ENCODE measurements at places on chromosomes 2 and 18.

GRCh38 chr18:11159844-11160243, 10.5 kb upstream of the PIEZO2 start:
- DNase-seq = no peak

GRCh38 chr2:117762454-117762853, 52.0 kb upstream of the DDX18 start:
- no peak for DNase-seq

- no peak for DNase-seq
Observed at GRCh38 chr18:37395138-37395537, 170.5 kb downstream of the CELF4 start.

DNA sequence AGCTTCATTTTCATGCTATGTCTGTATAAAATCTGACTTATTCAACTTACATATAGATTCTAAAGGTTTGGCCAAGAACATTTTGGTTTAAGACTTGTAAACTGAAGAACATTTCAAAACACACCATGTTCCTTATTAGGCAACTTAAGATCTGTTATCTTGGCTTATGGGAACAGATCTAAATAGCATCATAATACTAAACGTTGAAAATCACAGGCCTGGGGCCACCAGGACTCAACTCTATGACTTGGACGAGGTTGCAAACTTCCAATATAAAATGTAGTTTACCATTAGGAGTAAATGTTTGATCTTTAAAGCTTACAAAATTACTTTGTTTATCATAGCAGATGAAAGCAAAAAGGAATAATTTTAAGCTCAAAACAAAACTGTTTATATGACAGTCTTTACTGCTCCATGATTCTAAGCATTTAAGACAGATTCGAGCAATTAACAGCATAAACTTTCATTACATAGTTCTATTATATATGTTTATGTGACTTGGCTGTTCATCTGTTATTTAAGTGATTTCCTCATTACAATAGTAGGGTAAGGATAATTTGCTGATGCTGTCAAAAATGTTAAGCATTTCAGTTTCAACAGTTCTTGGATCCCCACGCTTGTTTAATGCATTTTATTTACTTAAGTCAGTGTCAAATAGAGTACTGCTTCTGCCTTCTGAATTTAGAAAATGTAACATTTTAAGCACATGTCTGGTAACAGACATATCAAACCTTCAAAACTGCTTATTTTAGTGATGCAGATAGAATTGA, 8.3 kb downstream of the TCF4 start:
- no peak for DNase-seq

DNA sequence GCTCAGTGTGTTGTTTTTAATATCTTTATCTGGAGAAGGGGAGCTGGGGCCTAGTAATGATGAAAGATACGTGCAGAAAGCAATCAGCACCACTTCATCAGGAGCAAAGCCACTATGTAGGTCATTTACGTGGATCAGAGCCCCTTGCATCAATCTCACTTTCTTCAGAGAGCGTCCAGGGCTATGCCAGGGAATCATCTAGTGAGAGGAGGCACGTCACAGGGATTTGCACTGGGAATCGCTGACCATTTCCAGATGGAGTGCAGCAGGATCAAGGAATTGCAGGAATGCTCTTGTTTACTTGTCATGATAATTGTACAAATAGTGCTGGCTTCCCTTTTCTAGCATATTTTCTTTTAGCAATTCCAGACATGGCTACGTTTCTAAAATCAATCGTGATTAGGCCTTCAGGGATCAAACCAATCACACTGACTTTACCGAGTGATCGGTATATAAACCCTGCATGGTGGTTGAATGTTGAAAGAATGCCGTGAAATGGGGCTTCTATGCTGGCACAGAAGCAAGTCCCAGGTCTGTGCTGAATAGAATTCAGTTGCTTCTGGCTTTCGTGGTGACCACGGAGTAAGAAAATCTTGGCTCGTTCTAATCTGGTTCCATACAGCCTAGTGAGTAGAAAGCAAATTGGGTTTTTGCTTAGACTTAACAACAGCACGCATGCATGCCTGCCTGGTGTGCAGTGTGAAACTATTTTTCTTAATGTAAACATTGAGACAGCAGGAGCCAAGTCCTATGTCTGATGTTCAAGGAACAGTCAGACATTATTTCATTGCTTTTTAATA, 122.8 kb downstream of the TMEM200C start:
- no peak for DNase-seq

- DNase-seq = no peak
Observed at GRCh38 chr18:35469725-35470124, 28.0 kb downstream of the INO80C start.

GRCh38 chr18:2316082-2316750, 255.1 kb downstream of the METTL4 start:
- no peak for DNase-seq

DNA sequence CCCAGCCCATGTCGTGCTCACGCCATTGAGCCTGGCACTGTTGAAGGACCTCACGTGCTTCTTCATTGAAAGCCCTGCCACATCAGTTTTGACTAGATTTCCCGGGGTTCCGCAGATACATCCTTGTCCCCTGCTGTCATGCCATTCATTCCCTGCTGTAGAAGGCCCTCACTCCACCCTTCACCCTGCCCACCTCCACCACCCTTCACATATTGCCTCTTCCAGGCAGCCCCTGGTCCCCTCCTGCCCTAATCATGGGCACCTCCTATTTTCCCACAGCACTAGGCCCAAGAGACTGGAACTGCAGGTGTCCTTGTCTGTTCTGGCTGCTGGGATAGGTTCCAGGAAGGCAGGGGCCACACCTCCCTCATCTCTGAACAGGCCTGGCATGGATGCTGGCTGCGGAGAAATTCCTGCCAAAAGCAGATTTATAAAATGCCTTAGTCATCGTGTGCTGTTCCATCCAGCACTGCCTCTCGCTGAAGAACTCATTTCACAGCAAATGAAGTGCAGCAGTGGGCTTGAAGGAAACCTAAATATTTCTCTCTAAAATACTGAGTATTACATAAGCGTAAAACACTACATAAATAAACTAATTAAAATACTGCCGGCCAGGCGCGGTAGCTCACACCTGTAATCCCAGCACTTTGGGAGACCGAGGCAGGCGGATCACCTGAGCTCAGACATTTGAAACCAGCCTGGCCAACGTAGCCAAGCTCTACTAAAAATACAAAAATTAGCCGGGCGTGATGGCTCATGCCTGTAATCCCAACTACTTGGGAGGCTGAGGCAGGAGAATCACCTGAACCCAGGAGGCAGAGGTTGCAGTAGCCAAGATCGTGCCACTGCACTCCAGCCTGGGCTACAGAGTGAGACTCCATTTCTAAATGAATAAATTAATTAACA, 38.4 kb downstream of the EIF4E2 start:
- no peak for DNase-seq

DNA sequence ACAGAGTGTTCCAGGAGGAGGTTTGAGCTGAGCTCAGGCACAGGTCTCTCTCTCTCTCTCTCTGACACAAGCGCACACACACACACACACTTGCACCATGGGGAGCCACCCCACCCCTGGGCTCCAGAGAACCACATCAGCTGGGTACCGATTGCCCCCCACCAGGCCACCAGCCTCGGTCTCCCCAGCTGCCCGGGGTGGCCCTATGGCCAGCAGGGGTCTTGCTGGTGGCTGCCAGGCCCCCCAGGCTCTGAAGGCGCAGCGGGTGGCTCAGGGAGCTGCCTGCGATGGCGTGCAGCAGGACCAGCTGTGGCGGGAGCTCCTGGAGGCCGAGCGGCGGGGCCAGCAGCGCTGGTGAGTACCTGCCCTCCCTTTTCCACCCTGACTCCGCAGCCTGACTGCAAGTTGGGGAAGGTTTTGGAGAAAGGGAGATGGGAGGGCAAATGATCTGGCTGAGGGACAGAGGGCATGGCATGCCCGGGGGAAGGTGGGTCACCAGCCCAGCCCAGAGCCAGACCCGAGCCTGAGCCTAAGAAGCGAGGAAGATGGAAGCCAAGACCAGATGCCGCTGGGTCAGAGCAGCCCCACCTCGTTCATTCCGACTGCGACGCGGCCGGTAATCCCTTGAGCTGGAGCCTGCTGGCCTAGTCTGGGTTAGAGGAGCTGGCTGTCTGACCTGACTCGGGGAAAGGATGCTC, 21.9 kb upstream of the SLC66A3 start:
- DNase-seq = no peak

DNA sequence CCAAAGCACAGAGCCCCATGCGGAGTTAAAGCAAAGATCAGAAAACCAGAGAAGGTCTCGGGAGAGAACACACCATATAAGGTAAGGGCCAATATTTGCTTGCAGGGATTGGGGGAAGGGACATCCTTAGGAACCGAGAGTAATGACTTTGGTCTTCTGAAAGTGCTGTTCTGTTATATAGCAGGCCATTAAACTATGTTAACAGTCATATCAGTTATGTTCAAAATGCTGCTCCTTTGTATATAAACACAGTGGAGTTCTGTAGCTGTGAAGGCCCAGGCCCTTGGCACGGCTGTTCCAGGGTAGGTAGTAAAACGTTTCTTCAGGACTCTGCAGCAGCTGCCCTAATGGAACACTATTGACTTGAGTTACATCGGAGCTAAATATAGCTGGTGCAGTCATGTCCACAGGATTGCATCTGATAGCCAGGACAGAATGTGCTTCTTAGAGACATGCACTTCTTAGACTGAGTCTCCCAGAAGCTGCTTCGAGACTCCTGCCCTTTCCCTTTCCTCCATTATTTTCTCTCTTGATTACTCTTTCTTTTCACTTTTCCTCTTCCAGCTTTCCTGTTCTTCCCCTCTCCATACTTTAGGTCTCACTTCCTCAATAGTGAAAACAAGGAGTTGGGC, 122.4 kb downstream of the SETBP1 start:
- DNase-seq = no peak

DNA sequence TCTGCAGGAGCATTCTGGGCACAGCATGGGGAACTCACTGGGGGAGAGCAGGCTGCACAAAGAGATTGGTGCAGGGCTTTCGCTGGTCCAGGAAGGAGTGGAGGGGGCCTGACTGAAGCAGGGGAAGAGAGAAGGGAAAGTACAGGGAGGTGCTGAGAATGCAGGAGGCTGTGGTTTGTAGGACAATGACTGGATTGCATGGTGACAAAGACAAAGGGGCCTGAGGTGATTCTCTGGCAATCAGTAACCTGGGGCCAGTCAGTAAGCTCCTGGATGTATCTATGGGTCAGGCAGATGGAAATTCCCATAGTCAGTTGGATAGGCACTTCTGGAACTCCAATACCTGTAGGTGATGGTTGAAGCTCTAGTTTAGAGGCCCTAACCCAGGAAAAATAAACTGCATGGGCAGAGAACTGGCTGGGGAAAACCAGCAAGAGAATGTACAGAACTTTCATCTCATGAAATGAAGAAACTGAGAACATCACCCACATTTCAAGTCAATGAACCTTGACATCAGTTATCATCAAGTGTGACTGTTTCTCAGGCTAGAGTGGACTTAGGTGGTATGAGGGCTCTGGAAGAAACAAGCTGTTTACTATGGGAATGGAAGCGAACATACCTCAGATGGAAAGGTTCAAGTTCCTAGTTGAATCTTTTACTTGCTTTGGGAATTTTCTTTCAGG, 193.2 kb downstream of the TPGS2 start:
- DNase-seq = no peak

GRCh38 chr2:128594651-128594910, 275.9 kb upstream of the HS6ST1 start:
- DNase-seq = no peak

GRCh38 chr2:27966466-27966865, 75.9 kb downstream of the BABAM2 start:
- DNase-seq = no peak

GRCh38 chr2:184047536-184047935, 550.8 kb upstream of the ZNF804A start:
- DNase-seq = no peak

DNA sequence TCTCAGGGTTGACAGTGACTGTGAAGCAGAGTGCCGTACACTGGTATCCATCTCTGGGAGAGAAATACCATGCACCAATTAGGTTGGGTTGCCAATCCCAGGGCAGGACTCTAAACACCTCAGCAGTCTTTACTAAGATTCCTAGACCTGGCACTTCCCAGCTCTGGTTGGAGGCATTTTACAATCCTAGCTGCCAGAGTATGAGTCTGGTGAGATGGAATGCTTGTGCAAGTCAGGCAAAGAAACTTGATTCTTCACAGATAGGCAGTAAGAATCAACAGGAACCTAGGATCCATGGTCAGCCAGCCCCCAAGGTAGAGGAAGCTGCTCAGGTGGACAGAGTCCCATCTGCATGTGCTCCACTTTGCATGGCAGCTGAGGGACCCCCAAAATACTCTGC, 6.0 kb upstream of the UGT1A5 start:
- no peak for DNase-seq

GRCh38 chr2:129891341-129892320, 87.8 kb upstream of the RAB6C start:
- DNase-seq = no peak

DNA sequence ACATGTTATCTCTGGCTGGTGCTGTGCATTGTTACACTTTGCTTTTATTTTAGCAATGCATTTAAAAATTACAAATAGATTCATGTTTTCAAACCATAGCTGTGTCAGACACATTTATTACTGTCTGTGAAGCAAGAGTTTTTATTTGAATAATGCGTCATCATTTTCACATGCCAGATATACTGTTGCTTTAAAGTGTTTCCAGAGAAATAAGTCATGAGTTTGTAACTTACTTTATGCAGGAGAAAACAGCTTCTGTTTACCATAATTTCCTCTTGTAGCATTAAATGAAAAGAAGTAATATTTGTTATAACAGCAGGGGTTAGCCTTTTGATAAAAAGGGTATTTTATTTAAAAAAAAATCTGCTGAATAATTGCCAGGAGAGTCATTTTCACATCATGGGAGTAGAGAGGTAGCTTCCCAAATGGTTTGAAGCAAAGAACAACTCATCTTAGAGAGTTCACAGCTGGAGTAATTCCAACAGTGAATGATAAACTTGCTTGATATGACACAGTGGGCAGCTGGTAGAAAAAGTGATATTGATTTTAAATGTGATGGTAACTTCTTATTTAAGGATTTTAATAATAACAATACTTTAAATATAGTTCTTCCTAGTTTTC, 1274.5 kb upstream of the CRIM1 start:
- DNase-seq = no peak

GRCh38 chr2:136167721-136168475, 49.9 kb upstream of the CXCR4 start:
- DNase-seq = no peak

- no peak for DNase-seq
Observed at GRCh38 chr2:145402706-145403277, 882.9 kb upstream of the ZEB2 start.

- no peak for DNase-seq
Observed at GRCh38 chr18:45412577-45412976, 202.7 kb upstream of the SLC14A2 start.

DNA sequence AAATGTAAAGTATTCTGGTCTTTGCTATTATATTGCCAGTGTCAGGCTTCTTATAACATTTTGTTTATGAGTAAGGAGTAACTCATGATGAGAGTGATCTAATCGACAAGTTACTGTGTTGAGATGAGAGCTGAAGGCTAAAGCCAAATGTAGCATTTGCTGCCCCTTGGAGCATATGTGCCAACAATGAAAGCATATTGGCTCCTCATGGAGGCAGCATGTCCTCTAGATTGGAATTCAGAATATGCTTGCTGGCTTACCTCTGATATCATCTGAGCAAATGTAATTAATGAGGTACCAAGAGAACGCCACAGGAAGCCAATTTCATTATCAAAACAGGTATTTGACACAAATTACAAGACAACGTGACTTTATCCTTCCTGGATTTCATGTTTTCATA, 781.1 kb upstream of the FSHR start:
- DNase-seq = no peak

- no peak for DNase-seq
Observed at GRCh38 chr18:33653231-33653630, 75.2 kb downstream of the ASXL3 start.

- DNase-seq = no peak
Observed at GRCh38 chr2:219220652-219221402, 2.1 kb upstream of the ABCB6 start.

Measured in activated CD8-positive, alpha-beta memory T cell treated with anti-CD3 and anti-CD28 coated beads for 24 hours (primary cell).